ENCODE measurements at places on chromosomes 7 and 10. TPM values are rescaled to one million over a fixed set of nuclear protein-coding genes. Genes with fewer than 3 reads are reported as not detected.

Gene SPRN
- not detected for total RNA-seq

Gene GPR158
- total RNA-seq, result 1.5 TPM

Gene LUC7L2
- total RNA-seq, result 125 TPM

Gene SCD
- total RNA-seq, result 29.7 TPM

Gene MARVELD1
- total RNA-seq, result 13.3 TPM

Gene ITIH5
- total RNA-seq, result 14.4 TPM

Gene SYNPO2L
- total RNA-seq, result not detected

Gene C10orf67
- total RNA-seq, result not detected

Gene TRPV5
- not detected for total RNA-seq
